ENCODE measurements at places on chromosomes 5 and 9.

DNA sequence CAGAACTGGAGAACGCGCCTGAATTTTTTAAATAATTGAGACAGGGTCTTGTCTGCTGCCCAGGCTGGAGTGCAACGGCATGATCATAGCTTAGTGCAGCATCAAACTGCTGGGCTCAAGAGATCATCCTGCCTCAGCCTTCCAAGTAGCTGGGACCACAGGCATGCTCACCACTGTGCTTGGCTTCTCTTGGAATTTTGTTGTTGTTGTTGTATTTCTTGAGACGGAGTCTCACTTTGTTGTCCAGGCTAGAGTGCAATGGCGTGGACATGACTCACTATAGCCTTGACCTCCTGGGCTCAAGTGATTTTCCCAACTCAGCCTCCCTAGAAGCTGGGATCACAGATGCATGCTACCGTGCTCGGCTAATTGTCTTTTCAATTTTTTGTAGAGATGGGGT lies 58.4 kb upstream of the DAB2IP start:
- no peak for DNase-seq

- no peak for DNase-seq
Observed at GRCh38 chr5:53508125-53508524, 27.7 kb downstream of the FST start.

- DNase-seq, result no peak
Observed at GRCh38 chr9:130543859-130544258, 35.5 kb upstream of the FUBP3 start.

DNA sequence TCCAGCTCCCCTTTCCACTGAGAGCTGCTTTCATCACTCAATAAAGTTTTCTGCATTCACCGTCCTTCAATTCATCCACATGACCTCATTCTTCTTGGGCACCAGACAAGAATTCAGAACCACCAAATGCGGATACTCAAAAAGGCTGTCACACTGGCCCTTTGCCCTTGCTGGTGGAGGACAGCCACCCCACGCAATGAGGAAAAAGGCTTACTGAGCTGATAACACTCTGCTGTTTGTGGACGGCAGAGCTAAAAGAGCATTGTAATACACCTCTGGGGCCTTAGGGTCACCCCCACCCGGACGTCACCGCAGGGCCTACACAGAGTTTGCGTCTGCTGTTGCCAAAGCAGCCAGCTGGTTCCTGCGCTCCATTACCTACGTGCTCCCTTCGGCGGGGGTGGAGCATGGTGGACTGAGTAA lies 51.2 kb upstream of the ZNF608 start:
- no peak for DNase-seq

DNA sequence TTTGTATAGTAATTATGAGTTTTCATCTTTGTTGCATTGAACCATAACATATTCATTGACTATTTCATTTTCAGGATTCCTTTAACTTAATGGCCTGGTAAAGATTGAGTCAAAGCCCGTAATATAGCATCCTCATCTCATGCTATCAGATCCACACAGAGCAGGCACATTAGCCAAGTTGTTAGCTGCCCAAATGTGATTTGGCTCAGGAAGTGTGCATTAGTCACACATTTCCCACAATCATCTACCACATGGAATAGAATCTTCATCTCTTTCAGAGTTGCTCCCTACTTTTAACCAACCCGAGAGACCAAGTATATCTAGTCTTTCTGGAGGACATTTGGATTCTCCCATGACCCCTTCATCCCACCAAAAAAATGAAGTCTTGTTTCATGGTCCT lies 481.0 kb upstream of the PTGER4 start:
- no peak for DNase-seq

DNA sequence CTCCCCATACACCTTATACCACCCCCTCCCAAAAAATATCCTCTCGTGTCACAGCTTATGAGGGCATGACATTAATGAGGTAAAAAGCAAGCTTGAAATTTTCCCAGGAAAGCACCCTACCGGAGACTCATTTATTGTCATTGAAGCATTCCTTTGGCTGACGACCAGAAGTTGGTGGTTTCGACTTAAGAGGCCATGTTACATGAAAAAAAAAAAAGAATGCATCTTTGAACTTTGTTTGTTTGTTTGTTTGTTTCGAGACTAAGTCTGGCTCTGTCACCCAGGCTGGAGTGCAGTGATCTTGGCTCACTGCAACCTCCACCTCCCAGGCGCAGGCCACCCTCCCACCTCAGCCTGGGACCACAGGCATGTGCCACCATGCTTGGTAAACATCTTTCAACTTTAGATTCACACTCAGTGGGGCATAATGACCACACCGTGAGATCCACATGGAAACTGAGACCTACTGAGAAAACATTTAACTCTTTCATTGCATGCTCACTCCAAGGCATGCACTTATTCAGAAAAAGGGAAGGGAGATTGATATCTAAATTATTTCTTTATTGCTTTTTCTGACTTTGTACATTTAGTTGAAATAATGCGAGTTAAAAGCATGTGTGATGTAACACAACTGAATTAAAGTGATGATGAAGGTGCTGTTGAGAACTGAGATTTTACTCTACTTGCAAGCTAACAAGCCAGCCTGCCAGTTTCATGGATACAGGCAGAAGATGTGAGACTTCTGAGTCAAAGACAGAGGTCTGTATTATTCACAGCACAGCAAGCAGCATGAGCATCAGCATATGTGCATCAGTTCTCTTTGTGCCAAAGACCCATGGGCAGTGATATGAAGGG lies 5.1 kb upstream of the RAB14 start:
- DNase-seq, result no peak

- DNase-seq, result no peak
Observed at GRCh38 chr9:101787891-101788290, 49.4 kb upstream of the GRIN3A start.

GRCh38 chr5:112004867-112005622 lies 248.1 kb upstream of the NREP start:
- no peak for DNase-seq

GRCh38 chr5:93189707-93190120 lies 391.3 kb downstream of the NR2F1-AS1 start:
- no peak for DNase-seq

GRCh38 chr5:15682566-15682965 lies 182.6 kb downstream of the FBXL7 start:
- DNase-seq, result no peak

DNA sequence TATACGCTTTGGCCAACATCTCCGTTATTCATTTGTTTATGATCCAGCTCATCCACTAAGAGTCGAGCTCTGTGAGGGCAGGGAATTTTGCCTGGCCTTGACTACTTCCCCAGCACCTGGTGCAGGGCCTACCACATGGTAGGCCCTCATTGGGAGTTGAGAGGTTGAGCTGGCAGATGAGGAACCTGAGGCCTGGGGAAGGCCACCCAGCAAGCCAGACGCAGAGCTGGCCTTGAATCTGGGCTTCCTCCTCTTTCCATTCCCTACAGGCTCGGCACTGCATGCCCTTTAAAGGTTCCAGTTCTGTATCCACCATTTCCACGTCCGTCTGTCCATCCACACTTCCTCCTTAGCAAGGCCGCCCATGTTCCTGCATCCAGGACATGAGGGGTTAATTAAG lies 24.2 kb downstream of the KCNMB1 start:
- DNase-seq, result no peak

DNA sequence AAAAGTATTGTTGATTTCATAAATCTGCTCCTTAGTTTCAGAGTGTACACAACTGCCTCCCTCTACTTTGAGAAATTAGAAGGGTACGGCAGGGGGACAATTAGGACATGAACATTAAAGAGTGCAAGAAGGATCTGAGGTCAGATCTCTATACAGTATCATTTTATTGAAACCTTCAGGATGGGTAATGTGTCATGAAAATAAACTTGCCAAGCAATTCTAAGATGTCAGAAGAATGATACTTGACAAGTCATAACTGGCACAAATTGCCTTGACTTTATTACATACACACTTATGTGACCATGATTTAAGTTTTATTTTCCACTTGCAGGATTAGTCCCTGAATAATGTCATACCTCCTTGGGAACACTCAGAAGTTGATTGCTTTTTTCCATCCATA lies 92.8 kb downstream of the PLPP1 start:
- DNase-seq, result no peak

GRCh38 chr9:76987594-76988200 lies 31.8 kb upstream of the FOXB2 start:
- DNase-seq, result no peak

GRCh38 chr5:124951661-124952060 lies 205.2 kb upstream of the ZNF608 start:
- no peak for DNase-seq

DNA sequence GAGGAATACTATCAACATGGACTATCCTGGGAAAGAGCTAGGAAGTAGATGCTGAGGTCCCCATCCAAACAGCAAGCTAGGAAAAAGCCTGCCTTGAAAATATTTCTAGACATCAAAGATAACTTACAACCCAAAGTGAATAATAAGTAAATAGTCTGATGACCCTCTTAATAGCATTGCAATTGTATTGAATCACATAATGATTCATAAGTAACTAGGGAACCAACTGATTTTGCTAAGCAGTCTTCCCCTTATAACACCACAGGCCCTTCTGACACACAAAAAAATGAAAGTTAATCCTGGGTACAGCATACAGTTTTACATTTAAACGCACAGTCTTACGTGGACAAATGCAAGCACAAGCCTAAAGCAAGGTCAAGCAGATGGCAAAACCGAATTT lies 199.3 kb downstream of the RFK start:
- no peak for DNase-seq

DNA sequence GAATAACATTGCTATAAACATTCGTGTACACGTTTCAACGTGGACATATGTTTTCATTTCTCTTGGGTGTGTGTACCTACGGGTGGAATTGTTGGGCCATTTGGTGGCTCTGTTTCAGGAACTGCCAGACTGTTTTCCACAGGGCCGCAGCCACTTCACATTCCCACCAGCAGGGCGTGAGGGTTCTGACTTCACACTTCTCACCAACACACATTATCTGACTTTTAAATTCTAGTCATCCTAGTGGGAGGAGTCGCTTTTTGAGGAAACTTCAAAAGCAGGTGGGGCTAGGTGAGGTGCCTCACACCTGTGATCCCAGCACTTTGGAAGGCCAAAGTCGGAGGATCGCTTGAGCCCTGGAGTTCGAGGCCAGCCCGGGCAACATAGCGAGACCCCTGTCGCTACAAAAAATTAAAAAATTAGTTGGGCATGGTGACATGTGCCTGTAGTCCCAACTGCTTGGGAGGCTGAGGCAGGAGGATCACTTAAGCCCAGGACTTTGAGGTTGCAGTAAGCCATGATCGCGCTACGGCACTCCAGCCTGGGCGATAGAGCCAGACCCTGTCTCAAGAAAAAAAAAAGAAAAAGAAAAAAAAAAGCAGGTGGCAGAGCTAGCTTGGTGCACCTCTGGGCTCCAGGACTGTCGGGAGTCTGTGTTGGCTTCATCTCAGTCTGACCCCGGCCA lies 28.5 kb downstream of the TSPAN17 start:
- no peak for DNase-seq

GRCh38 chr9:115155037-115155436 lies 37.1 kb upstream of the TNC start:
- no peak for DNase-seq

DNA sequence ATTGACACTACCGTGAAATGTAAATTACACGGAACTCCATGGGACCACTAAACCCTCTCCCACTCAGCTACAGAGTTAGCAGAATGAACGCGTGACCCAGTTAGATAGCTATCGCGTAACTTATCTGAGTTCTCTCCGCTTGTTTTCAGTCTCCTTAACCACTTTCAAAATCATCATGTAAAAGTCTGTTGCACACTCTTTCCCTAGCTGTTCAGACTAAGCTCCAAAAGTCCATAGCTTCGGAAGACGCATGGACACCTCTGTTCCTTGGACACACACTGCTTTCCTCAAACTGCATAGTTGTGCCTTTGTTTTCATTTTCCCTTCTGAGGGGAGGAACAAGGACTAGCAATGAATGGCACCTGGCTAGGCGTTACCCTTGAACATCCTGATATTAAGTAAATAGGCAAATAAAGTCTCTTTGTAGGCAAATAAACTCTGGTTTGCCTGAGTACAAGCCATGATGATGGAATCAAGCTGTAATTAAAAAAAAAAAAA lies 83.3 kb downstream of the DAPK1 start:
- no peak for DNase-seq

- no peak for DNase-seq
Observed at GRCh38 chr5:773517-774264, 10.8 kb downstream of the ZDHHC11B start.

GRCh38 chr9:128729302-128729701 lies 5.4 kb upstream of the ZDHHC12 start:
- DNase-seq, result no peak

DNA sequence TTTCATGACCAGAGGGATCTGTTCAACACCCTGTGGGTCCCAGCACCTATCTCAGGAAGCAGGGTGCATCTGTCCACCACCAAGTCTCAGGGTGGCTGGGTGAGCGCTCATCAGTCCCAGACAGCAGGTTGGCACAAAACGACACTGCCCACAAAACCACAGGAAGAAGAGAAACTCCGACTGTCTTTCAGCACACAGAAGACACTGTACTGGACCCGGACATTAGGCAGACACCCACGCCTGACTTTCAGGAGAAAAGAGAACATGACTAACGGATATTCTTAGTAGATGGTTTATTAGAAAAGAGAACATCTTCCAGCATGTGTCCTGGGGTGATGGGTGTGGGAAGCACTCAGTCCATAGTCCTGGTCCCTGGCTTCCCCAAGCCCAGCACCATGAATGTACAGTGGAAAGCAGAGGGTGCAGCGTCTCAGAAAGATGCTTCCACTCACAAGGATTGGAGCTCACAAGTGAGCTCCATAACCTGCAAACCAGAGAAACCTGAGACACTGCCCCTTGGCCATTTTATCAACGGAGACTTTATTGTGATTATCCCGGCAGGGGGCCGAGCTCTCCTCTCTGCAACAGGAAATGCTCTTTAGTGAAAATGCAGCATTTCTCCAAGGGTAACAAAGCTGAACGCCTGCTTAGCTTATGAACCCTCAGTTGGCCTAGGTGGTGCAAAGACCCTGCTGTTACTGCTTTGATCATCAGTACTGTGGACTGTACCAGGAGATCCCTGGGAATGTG lies 35.8 kb upstream of the LCP2 start:
- peak; percentile 56 for DNase-seq

DNA sequence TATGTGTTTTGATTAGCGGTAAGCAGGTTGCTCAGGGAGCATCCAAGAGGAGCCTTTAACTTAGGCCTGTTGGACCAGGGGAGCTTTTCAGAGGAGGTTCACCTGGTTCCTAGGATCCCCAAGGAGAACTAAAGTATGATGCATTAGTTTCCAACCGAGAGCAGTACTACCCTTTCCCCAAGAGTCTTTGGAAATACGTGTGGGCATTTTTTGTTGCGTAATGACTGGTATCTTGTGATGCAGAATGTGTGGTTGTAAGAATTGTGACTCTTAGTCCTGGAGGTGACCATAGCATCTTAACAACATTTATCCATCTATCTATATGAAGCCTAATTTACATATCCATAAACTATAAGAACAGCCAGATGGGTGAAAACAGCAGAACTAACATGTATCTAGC lies 11.0 kb downstream of the CFAP95 start:
- no peak for DNase-seq

DNA sequence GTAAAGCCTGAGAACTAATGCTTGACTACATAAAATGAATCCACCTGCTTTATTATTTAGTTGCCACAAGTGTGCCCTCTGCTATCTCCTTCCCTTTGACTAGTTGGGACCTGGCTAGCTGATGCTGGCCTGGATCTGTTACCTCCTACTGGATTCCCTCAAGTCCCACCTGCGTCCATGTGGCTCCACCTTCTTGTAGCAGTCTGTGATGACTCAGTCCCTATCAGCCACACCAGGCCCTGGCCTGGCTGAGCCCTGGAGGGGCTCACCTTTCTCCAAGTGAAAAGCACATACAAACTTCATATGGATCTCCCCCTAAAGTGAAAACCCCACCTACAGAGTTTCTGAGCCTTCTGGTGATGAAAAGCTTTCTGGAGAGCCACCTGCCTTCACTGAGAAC lies 611.4 kb downstream of the SEMA5A start:
- DNase-seq, result no peak

Data from activated T-cell treated with anti-CD3 and anti-CD28 coated beads for 48 hours (primary cell).